Vagina (tissue), 2 donors: ENCODE measurements at places on chromosomes 4 and X.

DNA sequence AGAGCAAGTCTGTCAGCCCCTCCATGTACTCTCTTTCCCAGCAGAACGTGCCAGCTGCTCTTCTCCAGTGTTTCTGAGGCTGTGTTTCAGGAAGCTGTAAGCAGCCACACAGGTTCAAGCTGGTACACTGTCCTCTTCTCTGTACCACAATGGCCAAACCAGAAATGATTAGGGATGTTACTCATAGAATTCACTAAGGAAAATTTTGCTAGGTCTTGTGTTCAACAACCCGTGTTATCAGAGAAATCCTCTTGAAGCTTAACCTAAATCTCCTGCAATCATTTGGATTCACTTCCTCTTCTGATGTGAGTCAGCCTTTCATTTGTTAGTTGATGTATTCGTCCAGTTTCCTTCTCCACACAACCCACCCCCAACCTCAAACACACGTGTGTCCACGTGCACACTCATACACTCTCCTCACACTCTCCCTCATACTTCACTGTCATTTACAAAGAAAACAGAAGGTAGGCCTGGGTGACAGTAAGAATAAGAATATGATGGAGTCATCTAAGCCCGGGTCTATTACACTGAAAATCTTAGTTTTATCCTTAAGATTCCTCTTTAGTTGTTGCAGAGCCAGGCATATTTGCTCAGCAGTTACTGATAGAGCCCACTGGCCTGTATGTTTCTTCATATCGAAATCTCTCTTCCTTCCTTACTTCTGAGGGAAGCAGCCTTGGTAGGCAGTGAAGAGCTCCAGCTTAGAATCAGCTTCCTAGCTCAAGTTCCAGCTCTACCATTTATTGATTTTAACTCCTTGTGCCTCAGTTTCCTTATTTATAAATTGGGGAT lies 63.4 kb downstream of the DCUN1D4 start:
- no peak for DNase-seq

DNA sequence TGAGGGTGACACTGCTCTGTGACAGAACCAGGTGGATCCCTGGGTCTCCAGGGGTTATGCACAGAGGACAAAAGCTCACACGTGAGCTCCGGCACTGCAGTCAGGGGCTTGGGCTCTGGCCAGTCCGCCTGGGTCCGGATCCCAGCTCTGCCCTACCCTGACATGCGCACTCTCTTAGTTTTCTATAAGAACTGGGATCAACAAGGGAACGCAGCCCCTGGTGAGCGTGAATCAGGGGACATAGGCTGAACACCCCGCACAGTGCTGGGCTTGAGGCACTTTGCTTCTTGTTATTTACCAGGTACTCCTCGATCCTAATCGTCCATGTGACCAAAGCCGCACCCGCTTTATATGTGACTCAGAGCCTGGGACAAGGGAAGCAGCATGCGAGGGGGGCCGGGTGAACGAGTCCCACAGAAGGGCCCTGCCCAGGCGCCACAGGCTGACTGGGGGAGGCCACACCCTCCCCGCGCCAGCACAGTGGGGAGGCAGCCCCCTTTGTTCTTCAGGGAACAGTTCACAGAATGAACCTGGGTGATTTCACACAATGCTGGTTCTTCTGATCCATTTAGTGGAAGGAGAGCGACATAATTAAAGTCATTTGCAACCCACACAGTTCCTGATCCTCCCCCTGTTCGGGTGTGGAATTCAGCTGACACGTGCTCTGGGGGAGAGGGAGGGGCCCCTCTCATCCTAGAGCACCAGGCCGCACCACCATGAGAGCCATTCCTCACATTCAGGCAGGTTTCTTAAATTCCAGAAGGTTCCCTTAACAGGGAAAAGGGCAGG lies 55.5 kb downstream of the WFS1 start:
- DNase-seq: no peak

DNA sequence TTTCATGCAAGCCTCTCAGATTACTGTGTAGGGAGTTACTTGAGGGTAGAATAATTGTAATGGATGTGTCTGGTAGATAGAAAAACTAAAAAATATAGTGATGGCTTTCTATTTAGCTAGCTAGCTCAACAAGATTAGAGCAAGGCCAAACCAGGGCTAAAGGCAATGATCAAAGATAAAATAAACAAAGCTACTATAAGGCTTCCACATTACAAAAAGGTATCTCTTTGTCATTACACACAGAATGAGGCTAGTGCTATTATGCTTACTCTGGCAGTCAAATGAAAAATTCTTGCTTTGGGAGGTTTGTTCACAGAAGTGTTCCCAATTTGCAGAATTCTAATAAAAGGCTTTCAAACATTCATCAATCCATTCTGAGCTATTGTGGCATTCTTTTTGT lies 121.6 kb upstream of the HTR2C start:
- DNase-seq: no peak

DNA sequence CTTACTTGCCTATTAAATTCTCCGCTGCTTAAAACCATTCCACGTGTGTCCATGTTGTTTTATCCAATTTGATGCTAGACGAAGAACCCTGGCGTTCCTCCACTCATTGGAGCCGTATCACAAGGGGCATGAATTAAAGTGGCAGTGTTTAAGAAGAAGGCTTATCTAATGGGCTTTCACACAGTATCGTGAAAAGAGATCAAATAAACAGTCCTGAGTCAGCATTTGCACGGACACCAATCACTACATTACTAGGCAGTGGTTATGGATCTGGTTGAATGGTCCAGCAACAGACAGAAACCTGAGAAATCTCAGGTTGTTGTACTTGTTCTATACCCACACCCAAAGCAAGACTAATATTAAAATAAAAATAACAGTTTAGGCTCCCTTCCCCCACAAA lies 671.6 kb downstream of the FAT4 start:
- DNase-seq: no peak

DNA sequence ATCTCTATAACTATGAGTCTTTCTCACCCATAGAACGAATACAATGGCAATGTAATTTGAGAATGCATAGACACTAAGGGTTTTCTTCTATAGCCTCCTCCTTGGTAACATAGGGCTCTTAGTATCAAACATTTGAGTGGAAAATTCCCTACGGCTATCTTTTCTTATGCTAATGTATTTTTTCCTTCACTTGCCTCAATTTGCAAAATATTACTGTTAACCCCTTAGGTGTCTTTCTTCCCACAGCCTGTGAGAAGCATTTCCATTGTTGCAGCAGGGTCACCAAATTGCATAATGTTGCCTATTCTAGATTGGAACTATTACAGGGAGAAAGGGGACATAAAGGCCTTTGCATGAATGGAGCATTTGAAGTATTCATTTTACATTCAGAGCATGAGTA lies 140.5 kb upstream of the RAPGEF2 start:
- no peak for DNase-seq

- no peak for DNase-seq
These were observed 617.7 kb upstream of the SMIM31 start for GRCh38 chr4:164136180-164136616.

GRCh38 chr4:43564107-43564506 lies 671.6 kb downstream of the GRXCR1 start:
- no peak for DNase-seq

DNA sequence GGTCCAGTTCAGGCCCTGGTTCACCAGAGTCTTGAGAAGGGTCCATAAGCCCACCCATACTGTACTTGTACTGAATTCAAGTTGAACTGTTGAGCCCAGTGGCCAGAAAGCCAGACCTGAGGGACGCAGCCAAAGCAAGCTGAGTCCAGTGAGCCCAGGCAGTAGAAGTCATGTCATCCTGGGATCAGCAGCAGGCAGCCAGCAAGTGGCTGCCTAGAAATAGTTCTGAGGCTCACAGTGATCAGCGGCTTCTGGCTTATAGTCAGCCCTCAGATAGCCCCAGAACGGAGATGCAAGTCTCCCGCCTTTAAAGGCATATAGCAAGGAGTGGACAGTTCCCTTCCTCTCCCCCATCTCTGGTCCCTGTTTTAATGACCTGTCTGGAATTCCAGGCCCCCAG lies 347.1 kb downstream of the FBXW7 start:
- DNase-seq: no peak

DNA sequence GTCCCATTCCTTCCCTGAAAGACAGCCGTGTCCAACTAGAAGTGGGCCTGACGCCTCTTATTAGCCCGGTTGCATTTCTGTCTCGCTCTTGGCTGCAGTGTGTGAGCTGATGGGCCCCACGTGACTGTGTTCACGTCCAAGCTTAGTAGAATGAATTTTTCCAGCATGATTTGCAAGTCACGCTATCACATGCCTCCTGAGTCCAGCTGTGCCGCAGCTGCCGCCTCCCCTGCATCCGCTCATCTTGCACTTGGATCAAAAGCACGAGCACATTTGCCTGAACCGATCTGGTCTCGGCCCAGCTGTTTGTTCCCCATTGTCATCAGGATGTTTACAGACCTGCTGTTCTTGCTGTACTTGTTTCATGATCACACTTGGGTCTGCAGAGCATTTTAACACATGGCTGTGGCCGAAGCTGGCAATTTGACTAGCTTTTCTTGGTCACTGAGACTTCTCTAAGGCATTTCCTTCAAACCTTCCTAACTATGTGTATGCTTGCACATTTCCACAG lies 126.5 kb downstream of the KIT start:
- DNase-seq: peak; percentile 97

DNA sequence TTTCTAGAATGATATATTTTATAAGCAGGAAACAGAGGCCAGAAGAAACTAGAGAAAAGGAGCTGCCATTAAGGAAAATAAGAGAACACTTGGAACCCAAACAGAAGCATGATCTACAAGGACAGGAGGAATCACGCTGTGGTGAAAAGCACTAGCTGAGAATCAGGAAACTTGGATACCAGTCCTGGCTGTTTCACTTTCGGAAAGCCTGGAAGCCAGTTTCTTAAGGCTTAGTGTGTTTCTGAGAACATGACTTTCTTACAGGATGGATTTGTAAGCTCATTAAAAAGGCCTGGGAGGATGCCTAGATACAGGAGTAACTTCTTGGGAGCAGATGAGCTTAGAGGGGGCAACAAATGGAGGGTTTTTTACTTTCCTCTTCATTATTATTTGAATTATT lies 36.9 kb downstream of the TLL1 start:
- no peak for DNase-seq
